Stimulated activated CD8-positive, alpha-beta memory T cell treated with anti-CD3 and anti-CD28 coated beads, Interleukin-7, amount 100 ng/mL, for 24 hours (primary cell): ENCODE measurements at places on chromosomes 3 and 15.

DNA sequence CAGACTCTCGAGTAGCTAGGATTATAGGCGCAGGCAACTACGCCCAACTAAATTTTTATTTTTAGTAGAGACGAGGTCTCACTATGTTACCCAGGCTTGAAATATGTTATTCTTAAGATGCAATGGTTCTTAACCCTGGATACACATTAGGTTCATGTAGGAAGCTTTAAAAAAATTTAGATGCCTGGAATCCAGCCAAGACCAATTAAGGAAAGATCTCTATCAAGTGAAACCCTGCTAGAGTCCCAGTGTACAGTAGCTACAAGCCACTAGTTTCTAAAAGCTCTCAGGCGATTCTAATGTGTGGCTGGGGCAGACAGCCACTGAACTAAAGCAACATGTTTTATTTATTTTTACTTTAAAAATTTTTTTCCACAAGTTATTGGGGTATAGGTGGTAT lies 33.2 kb downstream of the TRIM69 start:
- no peak for DNase-seq

- no peak for DNase-seq
Observed at GRCh38 chr3:194826594-194826993, 140.9 kb downstream of the FAM43A start.

GRCh38 chr3:126573492-126574117 lies 14.9 kb upstream of the C3orf22 start:
- no peak for DNase-seq

DNA sequence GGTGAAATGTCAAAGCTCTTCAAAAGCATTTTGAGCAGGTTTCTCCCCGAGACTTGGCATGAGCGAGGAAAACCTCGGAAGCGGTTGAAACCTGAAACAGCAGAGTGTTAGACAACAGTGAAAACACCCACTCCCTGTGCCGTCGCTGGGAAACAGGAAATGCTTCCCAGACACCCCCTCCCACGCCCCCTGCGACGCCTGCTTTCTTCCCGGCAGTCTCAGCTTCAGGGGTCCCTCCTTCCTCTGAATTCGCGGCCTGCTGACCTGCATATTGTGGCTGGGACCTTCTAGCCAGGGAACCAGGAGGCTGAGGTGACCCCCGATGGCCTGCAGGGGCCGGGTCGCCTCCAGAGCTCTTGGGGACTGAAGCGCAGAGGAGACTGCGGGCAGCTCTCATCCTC lies 250.6 kb upstream of the LYSMD4 start:
- no peak for DNase-seq

- DNase-seq, result no peak
Observed at GRCh38 chr15:68279779-68280753, 2.5 kb downstream of the FEM1B start.
